Right forelimb (tissue), 1 donor: ENCODE measurements at places on chromosomes 16 and 17.

- DNase-seq = no peak
These were observed 1.3 kb downstream of the CDR2 start for GRCh38 chr16:22372882-22373661.

- DNase-seq = no peak
These were observed 948.1 kb downstream of the KCNJ2 start for GRCh38 chr17:71117466-71117865.

DNA sequence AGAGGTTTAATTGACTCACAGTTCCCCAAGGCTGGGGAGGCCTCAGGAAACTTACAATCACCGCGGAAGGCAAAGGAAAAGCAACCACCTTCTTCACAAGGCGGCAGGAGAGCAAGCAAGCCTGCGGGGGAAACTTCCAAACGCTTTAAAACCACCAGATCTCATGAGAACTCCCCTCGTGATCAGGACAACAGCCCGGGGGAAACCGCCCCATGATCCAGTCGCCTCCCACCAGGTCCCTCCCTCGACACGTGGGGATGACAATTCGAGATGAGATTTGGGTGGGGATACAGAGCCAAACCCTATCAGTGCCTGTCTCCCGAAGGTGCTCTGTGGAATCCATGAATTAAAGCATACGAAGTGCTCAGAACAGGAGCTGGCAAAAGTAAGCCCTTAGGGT, 43.9 kb upstream of the ABR start:
- no peak for DNase-seq

DNA sequence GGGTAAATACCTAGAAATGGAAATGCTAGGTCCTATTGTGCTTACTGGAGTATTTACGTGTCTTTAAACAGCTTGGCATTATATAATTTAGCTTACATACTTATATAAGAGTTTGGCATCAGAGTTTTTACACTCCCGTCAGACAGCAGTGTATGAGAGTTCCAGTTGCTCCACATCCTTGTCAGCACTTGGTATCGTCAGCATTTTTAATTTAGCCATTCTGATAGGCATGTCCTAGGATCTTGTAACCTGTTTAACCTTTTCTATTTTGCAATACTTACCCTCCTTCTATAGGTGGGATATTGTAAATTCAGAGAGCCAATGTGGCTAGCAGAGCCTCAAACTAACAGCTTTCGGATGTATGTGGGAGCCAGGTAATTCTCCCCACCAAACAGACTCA, 228.3 kb upstream of the EEF2KMT start:
- no peak for DNase-seq

- no peak for DNase-seq
These were observed 21.6 kb downstream of the POLR3E start for GRCh38 chr16:22318690-22319358.

DNA sequence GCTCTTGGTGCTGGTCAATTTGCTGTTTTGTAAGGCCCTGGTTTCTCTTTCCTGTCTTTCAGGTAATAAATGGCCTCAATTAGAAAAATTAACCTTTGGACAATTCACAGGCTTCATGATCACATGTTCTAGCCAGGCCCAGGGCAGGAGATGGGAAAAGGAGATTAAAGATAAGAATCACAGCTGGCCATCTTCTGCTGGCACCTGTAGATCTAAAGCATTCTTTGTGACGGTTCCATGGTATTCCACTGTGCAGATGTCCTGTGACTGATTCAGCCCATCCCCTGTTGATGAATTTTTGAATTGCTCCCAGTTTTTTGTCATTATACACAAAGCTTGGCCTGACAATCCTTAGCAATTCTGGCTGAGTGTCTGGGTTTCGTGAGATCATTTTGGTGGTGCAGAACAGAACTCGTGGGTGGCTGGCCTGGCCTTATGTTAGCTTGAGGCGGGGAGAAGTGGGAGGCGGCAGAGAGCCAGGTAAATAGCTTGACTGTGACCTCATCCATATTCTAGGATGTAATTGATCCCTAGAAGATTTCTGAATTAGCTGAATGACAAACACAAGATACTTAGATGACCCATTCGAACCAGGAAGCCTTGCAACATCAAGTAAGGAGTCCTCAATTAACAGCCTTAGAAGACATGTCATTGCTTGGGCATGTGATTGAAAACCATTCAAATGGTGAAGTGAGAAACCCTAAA, 14.1 kb downstream of the TMC5 start:
- DNase-seq = no peak

DNA sequence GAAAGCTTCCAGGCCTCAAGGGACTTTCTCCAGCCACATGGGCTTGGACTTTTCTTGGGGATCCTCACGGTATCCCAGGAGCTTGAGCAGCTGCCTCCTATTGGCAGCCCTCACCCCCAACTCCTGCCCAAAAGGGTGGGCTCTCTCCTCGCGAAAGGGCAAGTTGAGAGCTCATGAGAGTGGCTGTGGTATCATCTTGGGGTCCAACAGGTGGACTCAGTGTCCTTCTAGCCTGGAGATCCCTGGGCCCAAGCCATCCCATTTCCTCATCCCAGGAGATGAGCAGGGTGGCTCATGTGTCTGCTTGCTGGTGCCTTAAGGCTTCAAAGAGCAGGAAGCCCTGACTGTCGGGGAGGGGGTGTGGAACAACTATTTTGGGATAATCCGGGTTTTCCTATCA, 17.7 kb downstream of the TBX4 start:
- no peak for DNase-seq

GRCh38 chr17:41555105-41555887, 16.6 kb downstream of the KRT9 start:
- no peak for DNase-seq

DNA sequence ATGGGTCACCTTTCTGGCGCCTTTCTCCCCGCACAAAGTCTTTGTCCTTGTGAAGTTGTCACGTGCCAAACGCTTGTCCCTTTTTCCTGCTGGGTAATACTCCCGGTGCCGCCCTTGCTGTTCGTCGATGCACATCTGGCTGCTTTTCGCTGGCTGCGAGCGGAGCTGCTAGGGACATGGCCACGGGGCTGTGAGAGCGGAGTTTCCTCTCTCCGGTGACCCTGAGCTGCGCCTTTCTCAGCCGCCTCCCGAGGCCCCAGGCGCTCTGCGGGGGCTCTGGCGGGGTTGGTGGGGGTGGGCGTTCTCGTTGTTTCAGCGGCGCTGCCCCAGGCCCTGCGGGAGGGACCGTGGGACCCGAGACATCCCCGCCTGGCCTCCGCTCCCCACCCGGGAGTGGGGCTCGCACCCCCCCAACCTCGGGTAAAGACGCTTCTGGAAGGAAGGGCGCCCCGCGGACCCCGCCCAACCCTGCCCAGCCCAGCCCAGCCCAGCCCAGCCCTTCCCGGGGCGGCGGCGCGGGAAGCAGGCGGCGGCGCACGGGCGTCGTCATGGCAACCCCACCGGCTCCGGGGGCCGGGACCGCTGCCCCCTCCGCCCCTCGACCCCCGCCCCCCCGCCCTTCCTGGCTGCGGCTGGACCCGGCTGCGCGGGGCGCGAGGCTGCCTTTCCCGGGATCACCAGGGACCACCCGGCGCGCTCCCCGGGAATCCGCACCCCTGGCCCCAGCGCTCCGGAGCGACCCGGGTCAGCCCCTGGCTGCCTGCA, 12.3 kb downstream of the CHMP6 start:
- DNase-seq = peak; percentile 47

DNA sequence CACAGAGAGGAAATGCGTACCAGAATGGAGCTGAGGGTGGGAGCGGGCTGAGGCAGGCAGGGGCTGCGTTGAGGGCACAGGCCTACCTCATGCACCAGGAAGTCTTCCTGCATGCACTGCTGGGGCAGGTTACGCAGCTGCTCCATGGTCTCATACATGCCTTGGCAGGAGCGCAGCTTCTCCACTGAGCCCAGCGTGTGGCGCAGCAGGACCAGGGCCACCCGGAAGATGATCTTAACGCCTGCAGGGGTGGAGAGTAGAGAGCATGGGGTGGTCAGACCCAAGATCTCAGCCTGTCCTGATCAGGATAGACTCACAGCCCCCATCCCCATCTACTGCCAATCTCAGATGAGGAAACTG, 3.4 kb upstream of the CD2BP2 start:
- DNase-seq = no peak

GRCh38 chr17:77499699-77500435, 359.1 kb downstream of the SEC14L1 start:
- DNase-seq = no peak

DNA sequence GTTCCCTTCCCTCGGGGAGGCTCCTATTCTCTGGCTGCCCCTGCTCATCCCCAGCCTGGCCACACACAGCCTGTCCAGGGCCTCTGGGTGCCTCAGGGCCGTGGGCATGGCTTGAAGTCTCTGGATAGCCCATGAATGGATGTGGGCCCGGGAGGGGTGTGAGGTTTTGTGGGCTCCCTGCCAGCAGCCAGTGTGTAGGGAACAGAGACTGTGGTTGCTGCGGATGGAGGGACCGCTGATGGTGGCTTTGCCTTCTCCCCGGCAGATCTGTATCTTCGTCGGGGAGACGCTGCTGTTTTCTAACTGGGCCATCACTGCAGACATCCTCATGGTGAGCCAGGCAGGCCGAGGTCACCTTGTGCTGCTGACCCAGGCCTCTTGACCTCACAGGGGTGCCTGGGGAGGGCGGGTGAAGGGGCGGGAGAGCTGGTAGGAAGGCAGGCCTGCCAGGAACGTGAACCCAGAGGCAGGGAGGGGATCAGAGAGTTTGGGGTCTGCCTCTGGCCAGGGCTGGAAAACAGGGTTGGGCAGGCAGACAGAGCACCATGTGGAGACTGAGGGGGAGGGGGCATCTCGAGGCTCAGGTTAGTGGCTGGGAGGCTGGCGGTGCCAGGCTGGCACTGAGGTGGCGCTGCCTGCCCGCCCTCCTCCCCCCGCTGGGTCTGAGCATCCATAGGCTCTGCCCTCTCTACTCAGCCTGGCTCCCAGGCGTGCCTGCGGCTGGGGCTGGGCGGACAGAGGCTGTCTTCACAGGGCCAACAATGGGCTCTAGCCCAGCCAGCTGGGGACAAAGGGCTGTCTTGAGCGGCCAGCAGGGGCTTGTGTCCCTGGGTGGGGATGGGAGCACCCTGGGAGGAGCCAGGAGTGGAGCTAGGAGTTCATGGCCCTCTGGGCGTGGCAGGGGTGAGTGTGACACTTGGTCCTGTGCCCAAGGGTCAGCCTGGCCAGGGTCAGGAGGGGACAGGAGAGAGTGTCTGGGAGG, 21.4 kb downstream of the MYBBP1A start:
- DNase-seq = no peak

- no peak for DNase-seq
These were observed 47.3 kb downstream of the BRIP1 start for GRCh38 chr17:61815863-61816503.

- no peak for DNase-seq
These were observed 213.6 kb downstream of the SEC14L1 start for GRCh38 chr17:77354420-77354669.

- no peak for DNase-seq
These were observed 26.0 kb upstream of the RSL1D1 start for GRCh38 chr16:11877374-11877773.

- DNase-seq = no peak
These were observed 32.8 kb downstream of the ARSG start for GRCh38 chr17:68324114-68324513.

DNA sequence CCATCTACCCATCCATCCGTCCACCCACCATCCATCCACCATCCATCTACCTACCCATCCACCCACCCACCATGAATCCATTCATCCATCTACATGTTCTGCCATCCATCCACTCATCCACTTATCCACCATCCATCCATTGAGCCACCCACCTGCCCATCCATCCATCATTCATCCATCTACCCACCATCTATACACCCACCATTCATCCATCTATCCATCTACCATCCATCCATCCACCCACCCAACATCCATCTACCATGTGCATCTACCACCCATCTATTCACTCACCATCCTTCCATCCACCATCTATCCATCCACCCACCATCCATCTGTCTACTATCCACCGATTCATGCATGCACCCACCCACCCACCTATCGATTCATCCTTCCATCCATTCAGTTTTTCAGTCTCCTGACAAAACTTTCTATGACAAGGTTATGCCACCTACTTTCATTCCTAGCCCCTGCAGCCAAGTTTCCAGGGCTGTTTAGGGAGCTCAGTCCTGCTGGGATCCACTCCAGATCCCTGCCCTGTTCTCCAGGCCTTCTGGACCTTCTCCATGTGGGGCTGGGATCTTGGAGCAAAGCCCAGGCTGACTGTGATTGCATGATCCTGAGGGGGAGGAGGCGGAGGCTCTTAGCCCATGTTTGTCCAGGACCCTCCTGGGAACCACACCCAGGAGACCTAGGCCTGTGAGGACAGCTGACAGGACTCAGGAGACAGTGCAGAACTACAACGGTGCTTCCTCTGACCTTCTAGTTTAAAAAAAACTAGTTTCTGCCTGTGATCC, 27.4 kb downstream of the BCO1 start:
- DNase-seq = peak; percentile 50

DNA sequence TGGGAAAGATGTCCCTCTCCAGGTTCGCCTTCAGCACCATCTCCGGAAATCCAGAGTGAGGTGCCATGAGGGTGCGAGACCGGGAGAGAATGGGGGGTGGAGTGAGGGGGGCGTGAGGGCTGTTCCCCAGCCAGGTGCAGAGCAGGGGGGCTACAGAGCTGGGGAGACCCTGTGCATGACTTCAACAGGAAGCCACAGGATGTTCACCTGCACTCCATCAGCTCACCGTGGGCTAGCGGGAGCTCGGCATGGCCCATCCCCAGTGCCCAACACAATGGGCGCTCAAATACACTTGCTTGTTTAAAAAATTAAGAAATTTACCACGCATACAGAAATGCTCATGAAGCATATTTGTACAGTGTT, 27.7 kb downstream of the TMEM235 start:
- DNase-seq = no peak

DNA sequence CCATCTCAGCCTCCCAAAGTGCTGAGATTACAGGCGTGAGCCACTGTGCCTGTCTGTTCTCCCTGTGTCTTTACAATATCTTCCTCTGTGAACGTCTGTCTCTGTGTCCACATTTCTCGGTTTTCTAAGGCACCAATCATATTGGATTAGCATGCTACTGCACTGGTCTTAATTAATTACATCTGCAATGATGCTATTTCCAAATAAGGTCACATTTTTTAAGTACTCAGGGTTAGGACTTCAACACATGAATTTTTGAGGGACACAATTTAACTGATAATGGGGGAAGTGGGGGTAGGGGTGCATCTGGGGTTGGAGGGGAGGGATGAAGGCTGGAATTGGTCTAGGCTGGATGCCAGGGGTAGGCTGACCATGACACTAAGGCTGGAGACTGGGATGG, 102.6 kb downstream of the N4BP1 start:
- no peak for DNase-seq

DNA sequence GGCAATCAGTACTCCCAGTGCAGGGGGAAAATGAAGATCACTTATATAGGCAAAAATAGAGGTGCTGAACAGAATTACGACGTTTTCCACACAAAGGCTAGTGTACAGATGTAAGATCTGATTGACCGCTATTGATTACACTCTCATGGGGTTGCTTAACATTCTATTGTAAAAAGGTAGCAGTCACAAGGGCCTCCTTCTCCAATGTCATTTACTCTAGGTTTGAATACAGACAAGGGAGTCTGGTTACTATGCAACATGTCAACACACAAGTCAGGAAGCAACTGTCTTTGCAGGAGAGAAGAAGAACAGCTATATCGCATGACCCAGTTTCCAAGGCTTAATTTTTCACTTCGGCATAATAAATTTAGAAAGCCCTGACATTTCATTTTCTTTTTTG, 7.9 kb downstream of the KRT37 start:
- no peak for DNase-seq
